CD8-positive, alpha-beta T cell (primary cell): ENCODE measurements at places on chromosomes 1 and 21.
A peak's percentile ranks its signal among the peaks of the same experiment; 100 is the strongest.

DNA sequence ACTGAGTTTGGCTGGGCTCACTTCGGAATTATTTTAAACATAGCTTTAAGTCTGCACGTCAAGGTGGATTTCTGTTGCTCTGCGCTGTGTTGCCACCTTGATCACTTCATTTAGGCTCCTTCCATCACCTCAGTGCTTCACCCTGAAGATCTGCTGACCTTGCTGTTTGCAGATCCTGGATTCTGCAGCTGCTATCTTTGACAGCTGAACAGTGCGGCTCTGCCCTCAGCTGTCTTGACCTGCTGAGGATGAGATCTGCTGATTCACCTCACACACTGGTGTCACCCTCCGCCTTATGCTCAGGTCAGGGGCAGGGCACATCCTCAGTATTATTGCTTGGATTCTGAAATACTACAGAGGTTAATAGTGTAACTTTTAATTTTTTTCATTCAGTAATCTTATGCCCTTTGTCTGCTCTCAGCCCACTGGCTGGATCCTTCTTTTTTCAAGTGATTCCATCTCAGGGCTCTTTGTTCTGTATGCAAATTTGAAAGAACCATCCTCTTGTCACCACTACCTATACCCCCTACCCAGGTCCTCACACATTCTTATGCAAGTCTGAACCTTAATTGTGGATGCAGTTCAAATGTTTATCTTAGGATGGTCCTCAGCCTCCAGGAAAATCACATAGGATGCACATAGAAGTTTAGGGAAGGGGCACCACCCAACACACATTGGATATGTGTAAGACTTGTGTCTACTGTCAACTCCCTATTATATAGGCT, 364.0 kb downstream of the OLFM3 start:
- no peak for DNase-seq

- DNase-seq: no peak
Observed at GRCh38 chr1:13798120-13798519, 98.1 kb downstream of the PRDM2 start.

- DNase-seq: no peak
Observed at GRCh38 chr1:40014253-40014706, 26.2 kb upstream of the CAP1 start.

GRCh38 chr1:59657873-59658465, 156.8 kb upstream of the HOOK1 start:
- DNase-seq: no peak

- DNase-seq: peak; percentile 43
Observed at GRCh38 chr21:46100906-46101305, 3.0 kb downstream of the COL6A2 start.

- no peak for DNase-seq
Observed at GRCh38 chr1:222034790-222035189, 292.9 kb upstream of the DUSP10 start.

DNA sequence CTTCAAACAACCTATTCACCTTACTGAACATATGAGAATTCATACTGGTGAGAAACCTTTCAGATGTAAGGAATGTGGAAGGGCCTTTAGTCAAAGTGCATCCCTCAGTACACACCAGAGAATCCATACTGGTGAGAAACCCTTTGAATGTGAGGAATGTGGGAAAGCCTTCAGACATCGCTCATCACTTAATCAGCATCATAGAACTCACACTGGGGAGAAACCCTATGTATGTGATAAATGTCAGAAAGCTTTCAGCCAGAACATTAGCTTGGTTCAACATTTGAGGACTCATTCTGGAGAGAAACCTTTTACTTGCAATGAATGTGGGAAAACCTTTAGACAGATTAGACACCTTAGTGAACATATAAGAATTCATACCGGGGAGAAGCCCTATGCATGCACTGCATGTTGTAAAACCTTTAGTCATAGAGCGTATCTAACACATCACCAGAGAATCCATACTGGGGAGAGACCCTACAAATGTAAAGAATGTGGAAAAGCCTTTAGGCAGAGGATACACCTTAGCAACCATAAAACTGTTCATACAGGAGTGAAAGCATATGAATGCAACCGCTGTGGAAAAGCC, 13.2 kb upstream of the EXO5 start:
- no peak for DNase-seq

DNA sequence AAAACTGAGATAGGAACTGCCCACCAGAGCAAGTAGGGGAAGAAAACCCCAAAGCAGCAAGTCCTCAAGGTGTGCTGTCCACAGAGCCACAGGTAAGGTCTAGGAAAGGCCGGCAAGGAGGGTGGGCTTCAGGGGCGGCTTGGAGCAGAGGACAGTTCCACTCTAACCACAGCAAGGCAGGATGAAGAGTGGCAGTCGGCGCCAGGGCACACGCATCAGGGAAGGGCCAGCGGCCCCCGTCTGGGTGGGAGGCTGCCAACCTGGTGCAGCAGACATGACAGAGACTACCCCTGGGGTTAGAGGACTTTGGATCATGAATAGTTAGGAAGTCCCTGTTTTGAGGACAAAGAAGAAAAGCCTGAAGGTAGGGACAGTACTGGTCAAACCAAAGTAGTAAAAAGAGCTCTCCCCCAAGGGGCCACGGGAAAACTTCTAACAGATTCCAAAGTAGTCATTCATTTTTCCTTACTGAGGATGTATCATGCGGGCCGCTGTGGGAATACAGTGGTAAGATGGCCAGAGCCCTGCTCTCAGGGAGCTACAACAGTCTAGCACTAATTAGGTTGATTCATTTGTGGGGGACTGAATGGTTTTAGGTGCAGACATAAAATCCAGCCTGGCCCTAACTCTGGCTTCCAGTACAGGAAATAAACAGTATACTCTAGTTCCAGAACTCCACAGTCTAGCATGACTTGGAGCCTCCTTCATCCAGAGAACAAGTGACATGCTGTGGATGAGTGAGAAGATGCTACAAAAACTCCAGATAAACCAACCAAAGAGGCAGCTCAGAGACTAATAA, 3.5 kb upstream of the RAP1GAP start:
- DNase-seq: no peak

DNA sequence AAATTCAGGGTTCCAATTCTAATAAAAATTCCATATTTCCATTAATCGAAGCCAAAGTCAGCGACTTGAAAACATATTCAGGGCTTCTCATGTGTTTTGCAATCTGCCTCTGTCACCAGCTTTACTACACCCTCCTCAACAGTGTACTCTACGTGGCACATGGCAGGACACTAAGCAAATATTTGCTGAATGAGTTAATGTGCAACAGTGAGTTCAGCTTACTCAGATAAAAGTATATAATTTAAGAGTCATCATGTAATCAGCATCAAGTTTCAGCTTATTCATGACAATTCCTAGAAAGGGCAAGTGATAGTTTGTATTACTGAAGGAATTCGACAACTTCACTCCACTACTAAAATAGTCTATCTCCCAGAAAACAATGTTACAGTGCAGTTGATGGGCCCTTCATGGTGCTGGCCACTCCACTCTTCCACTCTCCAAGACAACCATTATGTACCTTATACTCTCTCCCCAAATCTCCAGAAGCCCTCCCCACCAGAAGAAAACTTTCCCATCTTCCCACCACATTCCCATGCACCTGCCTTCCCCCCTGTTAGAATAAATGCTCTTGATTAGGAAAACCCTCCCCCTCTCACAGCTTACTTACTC, 97.3 kb downstream of the TTLL7 start:
- no peak for DNase-seq

DNA sequence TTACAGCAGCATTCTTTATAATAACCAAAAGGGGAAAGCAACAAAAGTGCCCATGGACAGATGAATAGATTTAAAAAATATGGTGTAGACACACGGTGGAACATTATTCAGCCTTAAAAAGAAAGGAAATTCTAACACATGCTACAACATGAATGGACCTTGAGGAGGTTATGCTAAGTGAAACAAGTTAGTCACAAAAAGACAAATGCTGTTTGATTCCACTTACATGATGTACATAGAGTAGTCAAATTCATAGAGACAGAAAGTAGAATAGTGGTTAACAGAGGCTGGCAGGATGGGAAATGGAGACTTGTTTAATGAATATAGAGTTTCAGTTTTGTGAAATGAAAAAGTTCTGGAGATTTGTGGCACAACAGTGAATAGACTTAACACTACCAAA, 151.4 kb downstream of the CYYR1 start:
- no peak for DNase-seq

GRCh38 chr1:59309795-59310548, 13.1 kb downstream of the FGGY start:
- DNase-seq: no peak

- DNase-seq: no peak
Observed at GRCh38 chr21:42861311-42861847, 18.0 kb downstream of the WDR4 start.

GRCh38 chr21:29943885-29944284, 4.1 kb upstream of the GRIK1 start:
- DNase-seq: no peak

DNA sequence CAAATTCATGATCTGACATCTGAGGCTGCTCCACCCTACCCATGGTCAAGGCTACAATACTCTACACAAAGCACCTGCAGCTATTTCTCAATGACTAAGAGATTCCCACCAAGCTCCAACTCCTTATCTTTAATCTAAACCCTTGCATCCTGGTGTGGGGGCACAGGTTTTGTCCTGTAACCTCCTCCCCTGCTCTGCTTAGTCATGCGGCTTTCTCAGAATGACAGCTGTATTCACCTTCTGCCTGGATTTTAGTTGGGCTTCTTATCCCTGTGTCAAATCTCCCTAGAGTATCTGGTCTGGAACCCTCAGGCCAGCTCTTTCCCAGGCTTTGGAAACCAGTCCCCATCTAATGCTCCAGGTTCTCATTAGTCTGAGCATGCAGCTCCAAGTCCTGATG, 159.0 kb downstream of the BARHL2 start:
- DNase-seq: no peak

DNA sequence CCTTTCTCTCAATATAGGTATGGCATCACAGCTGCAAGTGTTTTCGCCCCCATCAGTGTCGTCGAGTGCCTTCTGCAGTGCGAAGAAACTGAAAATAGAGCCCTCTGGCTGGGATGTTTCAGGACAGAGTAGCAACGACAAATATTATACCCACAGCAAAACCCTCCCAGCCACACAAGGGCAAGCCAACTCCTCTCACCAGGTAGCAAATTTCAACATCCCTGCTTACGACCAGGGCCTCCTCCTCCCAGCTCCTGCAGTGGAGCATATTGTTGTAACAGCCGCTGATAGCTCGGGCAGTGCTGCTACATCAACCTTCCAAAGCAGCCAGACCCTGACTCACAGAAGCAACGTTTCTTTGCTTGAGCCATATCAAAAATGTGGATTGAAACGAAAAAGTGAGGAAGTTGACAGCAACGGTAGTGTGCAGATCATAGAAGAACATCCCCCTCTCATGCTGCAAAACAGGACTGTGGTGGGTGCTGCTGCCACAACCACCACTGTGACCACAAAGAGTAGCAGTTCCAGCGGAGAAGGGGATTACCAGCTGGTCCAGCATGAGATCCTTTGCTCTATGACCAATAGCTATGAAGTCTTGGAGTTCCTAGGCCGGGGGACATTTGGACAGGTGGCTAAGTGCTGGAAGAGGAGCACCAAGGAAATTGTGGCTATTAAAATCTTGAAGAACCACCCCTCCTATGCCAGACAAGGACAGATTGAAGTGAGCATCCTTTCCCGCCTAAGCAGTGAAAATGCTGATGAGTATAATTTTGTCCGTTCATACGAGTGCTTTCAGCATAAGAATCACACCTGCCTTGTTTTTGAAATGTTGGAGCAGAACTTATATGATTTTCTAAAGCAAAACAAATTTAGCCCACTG, 11.5 kb downstream of the HIPK1 start:
- DNase-seq: peak; percentile 10

GRCh38 chr1:47444562-47445465, 7.0 kb downstream of the FOXD2 start:
- DNase-seq: no peak

- DNase-seq: no peak
Observed at GRCh38 chr21:38639571-38640354, 141.5 kb upstream of the ERG start.

GRCh38 chr1:86914601-86914997, at the start of gene HS2ST1:
TSS of gene HS2ST1 (plus strand) at chr1:86914635.
- no peak for DNase-seq

DNA sequence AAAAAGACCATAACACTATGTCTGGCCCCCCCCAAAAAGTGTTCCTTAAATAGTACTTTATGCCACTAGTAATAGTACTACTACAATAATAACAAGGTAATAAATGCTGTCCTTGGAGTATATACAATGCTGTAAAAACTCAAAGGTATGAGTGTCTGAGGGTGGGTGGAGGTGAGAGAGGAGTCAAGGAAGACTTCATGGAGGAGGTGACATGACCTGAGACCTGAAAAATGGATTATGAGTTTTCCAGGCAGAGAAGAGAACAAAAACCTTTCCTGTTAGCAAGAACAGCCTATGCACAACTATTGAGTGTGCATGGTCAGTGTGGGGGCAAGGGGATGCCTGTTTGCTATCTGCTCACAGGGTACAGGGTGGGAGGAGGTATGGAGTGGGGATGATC, 290.2 kb upstream of the USP24 start:
- DNase-seq: no peak

DNA sequence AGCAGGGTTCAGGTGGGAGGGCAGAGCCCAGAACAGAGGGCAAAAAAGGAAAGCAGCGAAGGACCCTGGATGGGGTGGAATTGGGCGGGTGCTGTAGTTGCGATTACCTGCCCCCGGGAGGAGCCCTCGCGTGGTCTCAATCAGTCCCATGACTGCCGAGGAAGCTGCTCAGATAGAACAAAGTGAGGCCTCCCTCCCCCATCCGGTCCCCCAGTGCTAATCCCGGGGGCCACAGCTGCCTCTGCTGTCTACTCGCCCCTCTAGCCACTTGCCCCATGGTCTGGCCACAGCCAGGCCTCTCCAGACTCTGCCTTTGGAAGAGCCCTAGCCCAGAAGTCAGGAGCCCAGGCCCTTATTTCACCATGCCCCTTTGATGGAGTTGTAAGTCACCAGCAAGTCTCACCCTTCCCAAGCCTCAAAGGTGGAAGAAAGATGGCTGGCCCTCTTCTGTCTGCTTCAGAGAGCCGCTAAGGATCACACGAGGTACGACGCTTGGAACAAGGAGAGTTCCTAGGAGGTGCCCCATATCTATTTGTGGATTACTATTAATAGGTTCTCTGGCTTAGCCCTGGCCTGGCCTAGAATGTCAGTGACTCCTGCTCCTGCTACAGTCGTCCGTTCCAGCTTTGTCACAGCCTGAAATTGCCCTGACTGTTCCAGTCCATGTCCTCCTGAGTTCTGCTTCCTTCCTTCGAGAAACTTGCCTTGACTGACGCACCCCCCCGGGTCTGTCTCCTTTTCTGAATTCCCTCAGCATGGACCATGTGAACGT, 16.4 kb downstream of the ECHDC2 start:
- DNase-seq: no peak

DNA sequence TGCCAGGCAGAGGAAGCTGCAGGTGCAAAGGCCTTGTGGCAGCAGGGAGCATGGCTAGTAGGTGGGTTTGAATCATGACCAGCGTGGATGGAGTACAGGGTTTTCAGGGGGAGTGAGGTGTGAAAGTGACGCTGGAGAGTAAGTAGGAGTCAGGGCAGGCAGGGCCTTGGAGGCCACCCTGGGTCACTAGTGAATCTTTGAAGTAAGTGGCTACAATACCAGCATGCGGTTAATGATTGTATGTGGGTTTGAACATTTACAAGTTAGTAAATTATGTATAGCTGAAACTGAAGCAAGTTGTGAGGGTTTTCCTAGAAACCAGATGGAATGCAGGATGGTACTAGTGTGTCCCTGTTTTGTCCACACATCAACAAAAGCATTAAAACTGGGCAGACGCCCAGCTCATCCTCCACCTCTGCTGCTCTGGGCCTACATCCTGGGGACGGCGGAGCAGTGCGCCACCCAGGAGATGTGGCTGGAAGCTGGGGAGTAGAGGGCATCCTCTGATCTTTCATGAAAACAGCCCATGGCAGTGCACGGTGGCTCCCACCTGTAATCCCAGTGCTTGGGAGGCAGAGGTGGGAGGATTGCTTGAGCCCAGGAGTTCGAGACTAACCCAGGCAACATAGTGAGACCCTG, 41.2 kb upstream of the B3GALNT2 start:
- no peak for DNase-seq
